ENCODE measurements at places on chromosomes 4 and X.

- DNase-seq = no peak
These were observed 344.9 kb downstream of the BCOR start for GRCh38 chrX:39752815-39753214.

DNA sequence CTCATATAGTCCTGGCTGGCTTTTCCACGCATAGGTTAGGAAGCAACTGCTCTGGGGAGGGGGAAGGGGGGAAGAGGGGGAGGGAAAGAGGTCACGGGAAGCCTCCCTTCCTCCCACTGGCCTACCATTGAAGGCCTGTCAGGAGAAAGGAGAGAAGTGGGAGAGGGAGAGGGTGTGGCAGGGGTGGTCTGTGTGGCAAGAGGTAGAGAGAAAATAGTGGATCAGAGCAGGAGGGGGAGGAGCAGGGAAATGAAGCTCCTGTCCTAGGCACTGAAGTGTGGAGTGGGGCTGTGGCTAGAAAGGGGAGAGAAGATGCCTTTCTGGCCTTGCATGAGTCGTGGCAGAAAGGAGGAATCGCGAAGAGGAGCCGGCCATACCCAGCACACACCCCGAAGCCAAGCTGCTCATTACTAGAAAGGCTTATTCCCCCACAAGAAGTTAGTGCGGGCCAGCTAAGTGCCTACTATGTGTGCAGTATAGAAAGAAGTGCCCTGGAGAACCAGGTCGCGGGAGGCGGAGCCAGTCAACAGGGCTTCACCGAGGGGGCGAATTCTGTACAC lies 1.1 kb upstream of the TMEM164 start:
- no peak for DNase-seq

GRCh38 chrX:115362334-115363095 lies 73.0 kb downstream of the LUZP4 start:
- peak; percentile 75 for DNase-seq

DNA sequence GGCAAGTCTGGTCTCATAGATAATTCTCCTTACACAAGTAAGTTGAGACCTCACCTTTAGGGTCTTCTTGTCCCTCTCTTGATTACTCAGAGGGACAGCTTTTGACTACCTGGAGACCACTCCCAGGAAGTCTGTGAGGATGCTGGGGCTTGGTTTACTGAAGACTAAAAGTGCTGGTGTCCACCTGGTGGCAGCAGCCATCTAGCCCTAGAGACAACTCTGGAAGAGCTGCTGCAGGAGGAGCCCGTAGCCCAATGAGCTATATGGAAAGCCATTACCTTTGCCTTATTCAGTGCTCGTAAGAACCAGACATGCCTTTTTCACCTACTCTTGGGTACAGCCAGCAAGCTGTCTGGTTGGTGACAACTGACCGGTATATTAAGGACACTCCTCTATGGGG lies 7.3 kb downstream of the FGFBP2 start:
- no peak for DNase-seq

DNA sequence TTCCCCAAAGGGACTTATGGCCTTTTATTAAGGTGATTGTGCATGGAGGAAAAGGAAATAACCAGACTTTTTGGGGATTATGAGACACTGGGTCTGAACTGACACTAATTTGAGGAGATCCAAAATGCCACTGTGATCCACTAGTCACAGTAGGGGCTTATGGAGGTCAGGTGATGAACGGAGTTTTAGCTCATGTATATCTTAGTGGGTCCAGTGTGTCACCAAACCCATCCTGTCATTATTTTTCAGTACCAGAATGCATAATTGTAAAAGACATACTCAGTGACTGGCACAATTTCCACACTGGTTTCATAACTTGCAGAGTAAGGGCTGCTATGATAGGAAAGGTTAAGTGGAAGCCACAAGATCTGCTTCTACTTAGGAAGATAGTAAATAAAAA lies 131.3 kb downstream of the RTL3 start:
- no peak for DNase-seq

GRCh38 chrX:132433551-132433950 lies 55.3 kb downstream of the MBNL3 start:
- no peak for DNase-seq

- DNase-seq = peak; percentile 86
These were observed 2.1 kb upstream of the APBB2 start for GRCh38 chr4:41216294-41217019.

Measured in SW480 (cell line).